T-helper 2 cell treated with Interferon-gamma antibody and Interleukin-4, amounts not matched to agents 5 μg/mL and 100 μg/mL, for 36 hours (primary cell): ENCODE measurements at places on chromosomes 4 and X.

DNA sequence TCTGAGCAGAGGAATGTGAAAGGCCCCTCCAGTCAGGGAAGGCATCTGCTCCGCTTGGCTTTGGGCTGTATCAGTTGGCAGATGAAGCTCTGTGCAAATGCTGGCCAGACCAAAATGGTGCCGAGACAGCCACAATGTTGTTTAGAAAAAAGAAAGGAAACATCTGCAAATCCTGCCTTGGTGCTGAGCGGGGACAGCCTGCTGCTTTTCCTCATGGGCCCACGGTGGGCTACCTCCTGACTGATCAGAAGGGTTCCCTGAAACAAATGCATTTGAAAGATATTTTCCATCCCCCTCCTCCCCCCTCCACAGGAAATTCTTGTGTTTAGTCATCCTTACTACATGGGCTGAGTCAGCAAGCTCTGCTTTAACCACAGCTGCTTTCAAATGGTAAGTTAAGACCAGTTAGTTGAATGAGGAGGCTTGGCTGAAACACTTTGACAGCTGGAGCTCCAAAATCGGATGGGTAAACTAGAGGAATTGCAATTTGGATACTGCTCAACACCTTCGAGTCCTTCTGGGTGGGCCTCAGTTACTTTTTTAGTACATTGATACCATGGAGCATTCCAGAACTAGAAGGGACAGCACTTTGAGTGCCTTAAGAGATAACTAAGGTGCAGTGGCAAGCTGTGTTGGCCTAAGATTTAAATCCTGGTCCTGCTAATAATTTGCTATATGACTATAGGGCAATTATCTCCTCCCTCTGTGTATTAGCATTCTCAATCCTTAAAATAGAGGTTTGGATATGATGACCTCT is 36.0 kb downstream of the PLAC1 start:
- no peak overlapping the region for H3K27ac ChIP-seq
- peaks cover 10% of the 10 kb centered on the region for H3K4me1 ChIP-seq
- H3K27me3 ChIP-seq: peaks cover under 1% of the 10 kb centered on the region
- peak; percentile 29 for DNase-seq
- peak overlapping the region; percentile 12 for H3K4me3 ChIP-seq

DNA sequence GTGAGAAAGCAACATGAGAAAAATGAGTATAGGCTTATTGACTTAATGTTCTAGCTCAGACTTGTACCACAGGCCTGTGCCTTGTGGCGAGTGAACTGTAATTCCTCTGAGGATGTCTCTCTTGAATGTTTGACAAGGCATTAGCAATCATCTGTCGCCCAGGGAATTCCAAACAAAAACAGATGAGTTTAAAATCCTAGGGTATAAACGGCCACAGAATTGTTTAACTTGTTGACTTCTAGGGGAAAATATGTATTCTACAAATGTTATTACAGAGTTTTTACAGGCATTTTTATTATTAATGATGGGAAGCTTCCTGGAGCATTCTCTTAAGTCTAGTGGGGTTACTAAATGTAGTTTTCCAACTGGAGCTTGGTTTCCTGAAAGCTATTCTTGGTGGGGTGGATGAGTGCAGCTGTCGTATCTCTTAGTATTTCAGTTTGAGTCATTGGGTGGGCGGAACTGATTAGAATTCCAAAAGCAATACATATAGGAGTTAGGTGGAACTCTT is 40.6 kb downstream of the ARHGAP10 start:
- no peaks in the 10 kb centered on the region for H3K27me3 ChIP-seq
- H3K36me3 ChIP-seq: no peaks in the 10 kb centered on the region
- DNase-seq: no peak
- peaks cover 25% of the 10 kb centered on the region for H3K4me1 ChIP-seq

DNA sequence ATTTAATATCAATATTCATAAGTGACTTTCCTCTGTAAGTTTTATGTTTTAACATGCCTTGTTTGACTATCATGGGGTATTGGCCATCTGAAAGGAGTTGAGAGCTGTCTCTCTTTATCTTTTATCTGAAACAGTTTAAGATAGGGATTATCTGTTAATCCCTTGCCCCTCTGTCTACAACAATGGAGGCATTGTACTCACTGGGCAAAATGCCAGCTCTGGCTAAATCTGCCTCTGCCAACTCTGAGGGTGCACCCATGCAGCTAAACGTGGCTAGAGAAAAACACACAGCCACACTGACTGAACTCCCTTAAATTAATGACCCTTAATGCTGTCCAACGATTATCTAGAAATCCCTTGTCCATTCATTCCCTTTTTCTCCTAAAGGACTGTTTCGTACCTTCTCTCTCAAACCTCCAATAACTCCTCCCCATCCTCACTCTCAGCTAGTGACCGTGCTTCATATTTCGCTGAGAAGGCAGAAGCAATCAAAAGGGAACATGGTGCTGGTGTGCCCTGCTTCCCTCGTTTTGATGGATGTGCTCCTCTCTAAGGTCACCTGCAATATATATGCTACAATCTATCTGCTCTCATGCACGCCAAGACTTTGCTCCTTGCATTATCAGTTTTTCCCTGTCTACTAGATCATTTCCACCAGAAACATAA is 10.3 kb downstream of the PHKA2 start:
- H3K4me1 ChIP-seq: no peaks in the 10 kb centered on the region
- H3K36me3 ChIP-seq: no peaks in the 10 kb centered on the region
- H3K27me3 ChIP-seq: no peaks in the 10 kb centered on the region
- H3K27ac ChIP-seq: no peak overlapping the region

DNA sequence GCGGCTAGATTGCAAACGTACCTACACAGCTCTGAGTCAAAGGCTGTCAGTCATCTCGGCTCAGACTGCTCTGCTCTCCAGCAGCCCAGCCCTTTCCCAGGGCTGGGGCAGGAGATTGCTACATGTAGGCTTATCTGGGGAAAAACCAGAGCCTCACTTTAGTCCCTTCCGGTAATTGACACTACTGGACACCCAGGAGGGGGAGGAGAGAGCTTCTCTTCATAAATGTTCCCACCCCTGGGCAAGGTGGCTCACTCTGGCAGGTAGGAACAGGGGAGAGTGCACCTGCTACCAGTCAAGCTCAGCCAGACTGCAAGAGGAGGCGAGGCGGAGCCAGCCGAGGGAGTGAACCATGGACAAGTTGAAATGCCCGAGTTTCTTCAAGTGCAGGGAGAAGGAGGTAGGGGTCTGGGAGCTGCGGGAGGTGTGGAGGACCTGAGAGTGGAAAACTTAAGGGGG is at the start of gene SLC6A14:
Gene SLC6A14 (plus strand): TSS at position 249 of the 459 bp plus-strand sequence. CDS start 104 bp downstream, at position 353.
- no peaks in the 10 kb centered on the region for H3K36me3 ChIP-seq
- H3K27me3 ChIP-seq: no peaks in the 10 kb centered on the region
- H3K4me3 ChIP-seq: no peak within 1 kb of the TSS
- no peak within 1 kb of the TSS for H3K27ac ChIP-seq

DNA sequence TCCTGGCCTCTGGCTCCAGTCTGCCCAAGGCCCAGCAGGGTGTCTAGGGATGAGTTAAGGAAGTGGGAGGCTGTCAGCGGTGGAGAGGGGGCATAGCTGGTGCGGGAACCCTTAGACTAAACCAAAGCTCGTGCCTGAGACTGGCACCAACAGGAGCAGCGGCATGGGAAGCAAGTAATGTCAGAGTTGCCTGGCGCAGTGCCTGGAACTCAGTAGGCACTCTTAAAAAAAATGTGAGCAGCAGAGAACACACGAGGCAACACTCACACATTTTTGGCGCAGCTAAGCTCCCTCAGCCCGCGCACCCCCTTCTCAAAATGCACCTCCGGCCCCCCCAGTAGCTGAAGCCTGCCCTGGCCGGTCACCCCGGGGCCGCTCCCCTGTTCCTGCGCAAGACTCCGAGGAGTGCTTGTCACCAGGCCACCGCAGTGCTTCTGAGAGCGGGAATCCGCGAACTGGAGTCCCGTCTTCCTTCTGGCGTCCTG is 583 bp downstream of the GABRE start:
- H3K4me3 ChIP-seq: no peak overlapping the region
- H3K4me1 ChIP-seq: no peaks in the 10 kb centered on the region
- no peak overlapping the region for H3K27ac ChIP-seq
- no peaks in the 10 kb centered on the region for H3K36me3 ChIP-seq
